ENCODE measurements at places on chromosomes 11 and 22. TPM values are rescaled to one million over a fixed set of nuclear protein-coding genes. Genes with fewer than 3 reads are reported as not detected.

PLEKHA7 gene
- 54.6 TPM for total RNA-seq

MS4A1 gene
- 1.5 TPM for total RNA-seq

DNA sequence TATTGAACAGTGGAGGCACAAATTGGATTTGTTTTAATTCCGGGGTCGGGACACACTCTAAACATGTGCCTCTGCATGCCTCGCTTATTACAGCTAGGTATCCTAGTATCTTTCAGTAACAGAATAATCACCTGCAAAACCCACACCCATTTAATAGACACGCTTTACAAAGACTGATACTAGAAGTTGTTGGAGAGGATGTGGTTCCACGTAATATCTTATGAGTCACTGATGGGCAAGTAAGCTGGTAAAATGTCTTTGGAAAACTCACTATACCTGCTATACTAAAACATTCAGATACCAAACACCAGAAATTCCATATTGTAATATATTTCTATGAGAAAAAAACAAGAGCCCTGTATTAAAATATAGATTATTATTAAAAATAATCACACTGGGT is 84.0 kb downstream of the GGTLC2 start:
- H3K36me3 ChIP-seq: no peaks in the 10 kb centered on the region
- no peak overlapping the region for H3K4me3 ChIP-seq
- no peaks in the 10 kb centered on the region for H3K27me3 ChIP-seq

DNA sequence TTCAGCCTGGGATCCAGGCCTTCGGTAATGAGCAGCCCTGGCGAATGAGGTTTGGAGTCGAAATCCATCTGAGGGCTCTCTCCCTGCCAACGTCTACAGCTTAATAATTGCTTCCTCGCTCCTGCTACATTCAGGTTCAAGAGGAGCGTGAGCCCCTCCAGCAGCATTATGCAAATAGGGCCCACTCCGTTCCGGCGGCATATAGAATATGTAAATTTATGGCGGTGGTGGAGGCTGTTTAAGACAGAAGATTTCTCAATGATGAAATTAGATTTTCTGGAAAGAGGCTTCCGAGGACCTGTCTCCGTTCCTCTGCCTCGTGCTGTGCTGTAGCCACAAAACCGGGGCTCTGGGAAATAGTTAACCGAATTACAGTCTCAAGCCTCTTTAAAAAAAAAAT is 402.8 kb downstream of the MIAT start:
- no peak for DNase-seq
- no peaks in the 10 kb centered on the region for H3K27me3 ChIP-seq
- no peak overlapping the region for H3K27ac ChIP-seq
- no peak overlapping the region for H3K4me3 ChIP-seq
